ENCODE measurements at places on chromosomes 2 and 18. TPM values are rescaled to one million over a fixed set of nuclear protein-coding genes. Genes with fewer than 3 reads are reported as not detected.

GRCh38 chr18:11851806-11852337 is 659 bp downstream of the CHMP1B start:
- DNase-seq: peak; percentile 47
- peaks cover 13% of the 10 kb centered on the region for H3K4me1 ChIP-seq

DNA sequence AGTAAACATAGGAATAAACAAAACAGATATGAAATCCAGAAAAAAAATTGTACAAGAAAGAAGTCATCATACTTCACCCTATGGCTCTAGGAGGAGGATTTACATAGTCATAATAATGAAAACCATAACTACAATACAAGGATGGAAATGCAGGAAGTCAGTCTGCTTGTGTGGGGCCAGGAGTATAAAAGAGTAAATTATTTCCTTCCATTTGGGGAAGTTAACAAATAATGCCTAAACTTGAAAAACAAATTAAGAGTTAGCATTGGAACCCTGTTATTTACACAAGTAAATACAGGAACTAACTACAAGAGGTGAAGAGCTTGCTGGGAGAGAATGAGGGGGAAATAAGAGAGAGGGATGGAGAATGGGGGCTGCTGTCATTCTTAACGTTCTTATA is 15.4 kb downstream of the TMEM163 start:
- H3K36me3 ChIP-seq: no peaks in the 10 kb centered on the region
- no peak overlapping the region for H3K4me3 ChIP-seq
- peaks cover 11% of the 10 kb centered on the region for H3K27me3 ChIP-seq
- H3K27ac ChIP-seq: no peak overlapping the region
- peaks cover 6% of the 10 kb centered on the region for H3K4me1 ChIP-seq
- no peak for DNase-seq

DNA sequence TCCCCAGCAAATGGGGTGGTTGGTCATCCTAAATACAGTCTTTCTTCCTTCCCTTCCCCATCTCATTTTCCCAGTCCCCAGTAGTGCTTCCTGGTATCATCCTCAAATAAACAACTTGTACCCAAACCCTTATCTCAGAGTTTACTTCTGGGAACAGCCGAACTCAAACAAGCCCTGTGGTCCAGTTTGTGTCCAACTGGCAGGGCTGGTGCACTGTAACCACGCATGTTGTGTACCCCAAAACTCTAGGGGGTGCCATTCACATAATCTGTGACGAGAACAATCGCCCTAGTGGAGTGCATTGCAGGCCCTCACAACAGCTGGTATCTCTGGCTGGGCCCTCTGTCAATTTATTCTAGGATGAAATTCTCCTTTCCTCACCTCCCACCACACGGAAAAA is 366.2 kb downstream of the TNS1 start:
- H3K27me3 ChIP-seq: no peaks in the 10 kb centered on the region
- no peaks in the 10 kb centered on the region for H3K36me3 ChIP-seq
- H3K4me3 ChIP-seq: no peak overlapping the region

DNA sequence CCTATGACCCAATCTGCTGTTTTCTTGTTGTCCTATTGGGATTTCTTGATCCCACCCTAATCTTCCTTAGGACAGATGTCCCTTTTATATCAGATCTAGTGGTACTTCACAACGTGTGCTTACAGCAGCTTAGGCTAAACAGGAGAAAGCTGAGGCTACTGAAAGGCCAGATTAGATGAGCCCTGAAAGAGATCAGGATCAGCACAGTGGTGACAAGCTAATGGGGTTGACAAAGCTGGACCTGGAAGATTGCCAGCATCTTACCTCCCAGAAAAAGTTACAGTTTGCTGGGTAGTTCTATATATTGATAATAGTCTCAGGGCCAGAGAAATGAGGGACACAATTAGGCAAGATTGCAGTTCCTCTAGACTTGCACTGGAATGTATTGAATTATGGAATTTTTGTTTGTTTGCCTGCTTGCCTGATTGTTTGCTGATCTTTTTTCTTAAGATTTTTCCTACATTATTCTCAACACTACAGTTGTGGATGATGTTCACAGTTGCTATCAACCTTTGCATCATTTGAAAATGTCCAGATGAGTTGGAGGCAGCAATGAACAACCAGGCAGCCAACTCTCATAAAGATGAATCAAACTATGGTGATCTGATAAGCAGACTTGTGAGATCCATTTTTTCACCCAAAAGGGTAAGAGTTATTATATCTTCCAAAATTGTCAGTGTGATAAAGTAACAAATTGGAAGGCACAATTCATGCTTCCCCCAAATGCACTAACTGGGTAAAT is 49.1 kb upstream of the PIK3C3 start:
- H3K4me1 ChIP-seq: no peaks in the 10 kb centered on the region
- no peaks in the 10 kb centered on the region for H3K27me3 ChIP-seq
- H3K4me3 ChIP-seq: no peak overlapping the region

- H3K36me3 ChIP-seq: no peaks in the 10 kb centered on the region
- DNase-seq: no peak
- H3K27ac ChIP-seq: no peak overlapping the region
- no peaks in the 10 kb centered on the region for H3K27me3 ChIP-seq
These were observed 39.3 kb upstream of the ZEB2 start for GRCh38 chr2:144559242-144559641.

Gene PLGLB1
- 1.6 TPM for total RNA-seq

DNA sequence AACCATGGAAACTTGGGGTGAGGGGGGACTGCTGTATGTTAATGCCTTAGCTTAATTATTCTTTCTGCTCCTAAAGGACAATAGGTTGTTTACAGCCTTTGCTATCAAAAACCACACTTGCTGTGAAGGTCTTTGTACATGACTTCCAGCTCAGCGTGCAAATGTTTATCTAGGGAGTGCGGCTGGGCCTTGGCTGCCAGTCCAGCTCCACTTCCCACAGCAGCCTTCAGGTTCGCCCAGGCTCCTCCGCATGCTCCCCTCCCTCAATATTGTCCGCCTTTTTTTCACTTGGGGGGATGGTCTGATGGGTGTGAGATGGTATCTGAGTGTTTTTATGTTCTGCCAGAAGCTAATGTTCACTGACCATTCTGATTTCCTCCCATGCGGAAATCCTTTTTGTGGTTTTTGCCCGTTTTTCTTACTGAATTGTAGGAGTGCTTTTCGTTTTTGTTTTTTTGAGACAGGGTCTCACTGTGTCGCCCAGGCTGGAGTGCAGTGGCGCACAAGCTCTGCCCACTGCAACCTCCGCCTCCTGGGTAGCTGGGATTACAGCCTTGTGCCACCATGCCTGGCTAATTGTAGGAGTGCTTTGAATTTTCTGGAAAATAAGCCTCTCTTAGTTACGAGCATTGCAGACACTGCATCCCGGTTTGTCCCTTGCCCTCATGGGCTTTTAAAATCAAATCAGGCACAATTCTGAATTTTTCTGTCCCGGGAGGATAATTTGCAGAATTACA is 28.8 kb downstream of the SH3BP4 start:
- no peaks in the 10 kb centered on the region for H3K36me3 ChIP-seq
- peaks cover 51% of the 10 kb centered on the region for H3K4me1 ChIP-seq
- H3K4me3 ChIP-seq: no peak overlapping the region

GRCh38 chr2:217662984-217663602 is 339.7 kb downstream of the TNS1 start:
- DNase-seq: no peak
- peaks cover 4% of the 10 kb centered on the region for H3K27me3 ChIP-seq
- H3K36me3 ChIP-seq: no peaks in the 10 kb centered on the region
- no peak overlapping the region for H3K4me3 ChIP-seq
- H3K4me1 ChIP-seq: peaks cover 29% of the 10 kb centered on the region

DNA sequence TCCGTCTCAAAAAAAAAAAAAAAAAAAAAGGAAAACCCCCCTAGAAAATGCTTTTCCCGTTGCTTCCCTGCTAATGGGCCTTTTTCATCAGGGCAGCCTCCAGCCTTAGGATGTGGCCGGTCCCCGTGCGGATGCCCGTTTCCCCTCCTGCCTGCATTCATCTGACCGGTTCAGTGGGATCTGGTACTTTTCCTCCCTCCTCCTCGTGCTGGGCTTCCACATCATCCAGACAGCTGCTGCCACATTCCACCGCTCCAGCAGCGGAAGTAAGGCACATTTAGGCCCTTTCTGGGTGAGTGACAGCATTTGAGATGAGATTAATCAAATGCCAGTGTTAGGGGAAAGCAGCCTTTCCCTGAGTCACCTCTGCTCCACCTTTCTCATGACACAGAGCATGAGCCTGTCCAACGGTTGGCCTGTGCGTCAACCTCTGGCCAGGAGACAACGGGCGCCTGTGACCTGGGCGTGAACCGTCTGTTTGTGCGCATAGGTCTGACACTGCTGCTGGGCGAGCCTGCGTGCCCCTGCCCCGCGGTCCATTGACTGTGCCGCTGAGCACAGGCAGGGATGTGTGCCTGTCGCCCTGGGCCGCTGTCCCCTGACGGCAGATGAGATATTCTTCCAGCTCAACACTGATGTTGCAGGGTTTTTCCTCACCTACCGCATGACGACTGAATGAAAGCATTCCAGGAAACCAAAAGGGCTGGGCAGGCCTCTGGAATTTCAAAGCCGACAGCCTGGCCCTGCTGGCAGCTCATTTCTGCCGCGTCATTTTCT is 174.0 kb downstream of the TGIF1 start:
- no peak overlapping the region for H3K4me3 ChIP-seq
- H3K27me3 ChIP-seq: no peaks in the 10 kb centered on the region

Gene TDRD15
- not detected for total RNA-seq

DNA sequence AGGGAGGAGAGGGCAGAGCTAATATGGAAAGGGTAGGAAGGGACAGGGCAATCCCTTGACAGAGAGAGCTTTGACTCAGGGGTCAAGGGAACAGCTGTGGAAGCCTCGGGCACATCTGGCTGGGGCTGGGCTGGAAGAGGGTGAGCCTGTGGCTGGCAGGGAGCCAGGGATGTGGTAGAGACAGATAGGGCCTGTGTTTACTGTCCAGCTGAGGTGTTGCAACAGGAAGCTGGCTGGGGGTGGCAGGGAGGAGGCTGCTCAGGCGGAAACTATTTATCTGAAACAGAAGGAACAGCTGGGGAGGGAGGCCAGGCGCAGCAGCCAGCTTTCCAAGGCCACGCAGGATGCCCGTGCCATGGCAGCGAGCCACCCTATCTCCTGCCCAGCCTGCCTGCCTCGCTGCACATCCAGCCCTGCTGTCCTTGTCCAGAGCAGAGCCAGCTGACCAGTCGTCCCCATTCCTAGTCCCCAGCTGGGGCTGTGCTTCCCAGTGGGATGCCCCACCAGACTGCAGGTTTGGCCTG is 264.7 kb downstream of the CYP26B1 start:
- peak; percentile 84 for DNase-seq
- no peaks in the 10 kb centered on the region for H3K36me3 ChIP-seq
- H3K27ac ChIP-seq: peak overlapping the region; percentile 60
- peaks cover 41% of the 10 kb centered on the region for H3K4me1 ChIP-seq

Gene RGPD3
- 0.44 TPM for total RNA-seq

GRCh38 chr2:10085668-10086059 is 5.5 kb upstream of the CYS1 start:
- DNase-seq: no peak
- peaks cover 5% of the 10 kb centered on the region for H3K4me1 ChIP-seq
- H3K4me3 ChIP-seq: no peak overlapping the region
- H3K27me3 ChIP-seq: peaks cover 65% of the 10 kb centered on the region
- H3K27ac ChIP-seq: no peak overlapping the region
- no peaks in the 10 kb centered on the region for H3K36me3 ChIP-seq

DNA sequence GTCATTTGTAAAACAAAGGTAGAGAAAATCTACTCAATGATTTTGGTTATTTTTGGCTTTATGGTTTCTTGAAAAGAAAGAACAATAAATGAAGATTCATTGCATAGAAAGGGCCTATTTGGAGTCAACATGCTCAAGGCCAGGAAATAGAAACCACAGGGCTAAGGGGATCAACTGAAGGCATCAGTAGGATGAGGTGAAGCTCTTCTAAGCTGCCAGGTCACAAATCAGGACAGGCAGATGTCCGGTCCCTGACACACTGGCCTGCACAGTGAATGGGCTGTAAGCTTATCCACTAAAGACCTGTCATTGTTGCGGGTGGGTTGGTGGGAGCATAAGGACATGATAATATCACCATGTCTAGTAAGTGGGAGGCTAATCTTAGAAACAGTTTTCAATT is 31.6 kb upstream of the RNF138 start:
- H3K27me3 ChIP-seq: no peaks in the 10 kb centered on the region
- no peaks in the 10 kb centered on the region for H3K4me1 ChIP-seq
- DNase-seq: no peak
- H3K36me3 ChIP-seq: no peaks in the 10 kb centered on the region
- no peak overlapping the region for H3K4me3 ChIP-seq
- H3K27ac ChIP-seq: no peak overlapping the region

DNA sequence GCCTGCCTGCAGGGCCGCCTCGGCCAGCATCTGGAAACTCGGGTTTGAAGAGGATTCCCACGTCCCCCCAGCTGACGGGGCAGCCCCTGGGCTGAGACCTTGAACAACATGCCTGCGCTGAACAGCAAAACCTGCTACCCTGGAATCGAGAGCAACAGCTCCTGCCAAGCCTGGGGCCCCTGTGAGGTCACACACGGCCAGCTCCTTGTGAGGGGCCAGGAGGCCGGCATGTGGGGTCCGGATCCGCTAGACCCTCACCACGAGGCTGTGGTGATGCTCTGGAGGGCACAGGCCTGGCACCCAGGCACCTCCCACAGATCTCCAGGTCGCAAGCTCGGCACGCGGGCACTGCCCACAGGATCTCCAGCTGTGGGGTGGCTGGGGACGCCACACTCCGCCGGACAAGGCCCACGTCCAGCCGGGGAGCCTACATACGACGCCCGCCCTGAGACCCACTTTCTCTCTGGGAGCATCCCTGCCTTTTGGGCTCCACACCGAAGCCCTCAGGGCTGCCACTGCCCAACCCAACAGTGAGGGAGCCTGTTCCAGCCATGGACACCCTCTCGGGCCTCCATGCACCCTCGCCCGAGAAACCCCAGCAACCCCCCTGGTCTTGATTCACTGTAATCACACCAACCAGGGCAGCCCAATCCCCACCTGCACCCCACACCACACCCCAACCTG is 34.1 kb downstream of the SLC66A2 start:
- peaks cover 59% of the 10 kb centered on the region for H3K36me3 ChIP-seq
- DNase-seq: no peak
- no peaks in the 10 kb centered on the region for H3K27me3 ChIP-seq
- no peak overlapping the region for H3K4me3 ChIP-seq
- H3K4me1 ChIP-seq: peaks cover 9% of the 10 kb centered on the region
- no peak overlapping the region for H3K27ac ChIP-seq

GRCh38 chr2:44943693-44944101 is 2.2 kb downstream of the SIX3 start:
- no peaks in the 10 kb centered on the region for H3K36me3 ChIP-seq
- no peak overlapping the region for H3K4me3 ChIP-seq
- H3K27me3 ChIP-seq: peaks cover 96% of the 10 kb centered on the region
- DNase-seq: no peak

DNA sequence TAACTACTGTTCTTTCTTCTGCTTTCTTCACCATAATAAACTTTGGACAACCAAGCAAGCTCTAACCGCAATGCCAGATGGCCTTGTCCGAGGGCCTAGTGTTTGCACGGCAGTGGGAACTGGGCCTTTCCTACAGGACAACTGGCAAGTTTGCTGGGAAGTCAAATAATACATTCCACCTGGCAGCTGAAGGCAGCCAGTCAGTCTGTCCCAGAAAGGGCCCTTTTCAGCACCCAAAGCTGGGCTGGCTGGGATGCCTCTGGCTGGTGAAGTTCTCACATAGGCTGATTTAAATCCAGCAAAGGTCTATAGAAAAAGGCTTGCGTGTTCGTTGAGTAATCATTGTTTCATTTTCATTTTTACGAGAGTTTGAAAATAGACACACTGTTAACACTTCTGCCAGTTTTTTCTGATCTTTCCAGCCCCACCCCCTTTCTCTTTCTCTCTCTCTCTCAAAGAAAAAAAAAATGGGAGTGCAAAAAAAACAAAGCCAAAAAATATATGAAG is 110.0 kb upstream of the EPAS1 start:
- H3K36me3 ChIP-seq: no peaks in the 10 kb centered on the region
- H3K27me3 ChIP-seq: no peaks in the 10 kb centered on the region
- H3K27ac ChIP-seq: peak overlapping the region; percentile 52
- peak; percentile 49 for DNase-seq
- H3K4me3 ChIP-seq: no peak overlapping the region

Gene TTN
- total RNA-seq: 1,236 TPM

Measured in muscle of leg (tissue), 16 donors.